ENCODE measurements at places on chromosomes 11 and 22. TPM values are rescaled to one million over a fixed set of nuclear protein-coding genes. Genes with fewer than 3 reads are reported as not detected.

The CBLIF gene
- not detected for polyA plus RNA-seq

The SH3BP1 gene
- polyA plus RNA-seq: 29.9 TPM

The MAPK8IP1 gene
- polyA plus RNA-seq: 6.8 TPM

DNA sequence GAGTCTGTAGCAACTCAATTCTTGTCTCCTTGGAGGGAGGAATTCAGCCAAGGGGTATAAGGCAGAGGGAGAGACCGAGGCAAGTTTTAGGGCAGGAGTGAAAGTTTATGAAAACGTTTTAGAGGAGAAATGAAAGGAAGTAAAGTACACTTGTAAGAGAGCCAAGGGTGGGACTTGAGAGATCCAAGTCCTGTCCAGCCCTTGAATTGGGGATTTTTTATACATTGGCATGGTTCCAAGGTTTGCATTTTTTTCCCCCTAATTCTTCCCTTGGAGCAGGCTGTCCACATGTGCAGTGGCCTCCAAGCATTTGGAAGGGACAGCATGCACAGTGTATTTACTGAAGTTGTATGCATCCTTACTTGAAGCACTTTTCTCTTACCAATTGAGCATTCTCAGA lies 192.1 kb downstream of the LUZP2 start:
- no peak for DNase-seq

- peak; percentile 7 for DNase-seq
Observed at GRCh38 chr22:48627203-48627602, 1200.5 kb downstream of the BRD1 start.

GRCh38 chr11:124193221-124194010 lies 10.3 kb downstream of the OR10D3 start:
- DNase-seq: peak; percentile 61

DNA sequence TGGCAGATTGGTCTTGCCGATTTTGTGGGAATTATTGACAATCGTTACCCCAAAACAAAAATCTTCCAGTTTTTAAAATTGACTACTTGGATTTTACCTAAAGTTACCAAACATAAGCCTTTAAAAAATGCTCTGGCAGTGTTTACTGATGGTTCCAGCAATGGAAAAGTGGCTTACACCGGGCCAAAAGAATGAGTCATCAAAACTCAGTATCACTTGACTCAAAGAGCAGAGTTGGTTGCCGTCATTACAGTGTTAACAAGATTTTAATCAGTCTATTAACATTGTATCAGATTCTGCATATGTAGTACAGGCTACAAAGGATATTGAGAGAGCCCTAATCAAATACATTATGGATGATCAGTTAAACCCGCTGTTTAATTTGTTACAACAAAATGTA lies 37.2 kb downstream of the IGLL1 start:
- no peak for DNase-seq

- DNase-seq: no peak
Observed at GRCh38 chr22:24901448-24901847, 45.0 kb downstream of the LHFPL7 start.

Measured in right lung (tissue), 10 donors.